ENCODE measurements at places on chromosomes 16 and 17.

GRCh38 chr17:15998031-15998562, 1.4 kb downstream of the ZSWIM7 start:
- no peak for DNase-seq

GRCh38 chr16:78483124-78483992, 383.9 kb downstream of the WWOX start:
- DNase-seq = no peak

DNA sequence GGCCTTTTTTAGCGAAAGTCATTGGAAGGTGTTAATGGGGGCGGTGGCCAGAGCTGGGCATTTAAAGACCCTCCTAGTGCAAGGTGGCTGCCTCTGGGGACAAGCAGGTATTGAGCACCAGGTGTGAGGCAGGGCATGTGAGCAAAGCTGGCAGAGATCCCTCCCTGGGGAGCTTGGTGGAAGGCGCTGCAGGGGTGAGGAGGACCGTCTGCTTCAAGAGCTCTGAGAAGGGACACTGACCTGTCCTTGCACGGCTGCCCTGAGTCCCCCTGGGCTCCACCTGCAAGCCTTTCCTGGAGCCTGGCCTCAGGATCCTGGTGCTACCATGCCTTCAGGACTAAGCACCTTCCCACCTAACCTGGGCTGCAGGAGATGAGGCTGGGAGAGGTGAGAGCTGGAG, 127.0 kb upstream of the CIBAR2 start:
- no peak for DNase-seq

GRCh38 chr16:28011971-28012445, 51.5 kb downstream of the GSG1L start:
- no peak for DNase-seq

DNA sequence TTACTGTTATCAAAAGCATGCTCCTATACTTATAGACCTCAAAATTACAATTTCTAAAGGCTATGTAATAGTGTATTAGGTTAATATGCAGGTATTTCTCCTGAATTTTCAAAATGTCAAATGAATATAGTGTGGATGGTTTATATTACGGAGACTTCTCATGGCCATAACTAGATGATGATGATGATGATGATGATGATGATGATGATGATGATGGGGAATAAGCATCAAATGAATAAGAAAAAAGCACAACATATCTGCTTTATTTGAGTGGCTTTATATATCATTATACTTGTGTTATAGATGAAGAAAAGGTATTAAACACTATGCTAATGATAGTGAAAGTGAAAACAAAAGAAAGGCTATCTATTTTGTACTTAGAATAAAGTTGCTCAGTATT, 53.9 kb downstream of the CDC27 start:
- no peak for DNase-seq

DNA sequence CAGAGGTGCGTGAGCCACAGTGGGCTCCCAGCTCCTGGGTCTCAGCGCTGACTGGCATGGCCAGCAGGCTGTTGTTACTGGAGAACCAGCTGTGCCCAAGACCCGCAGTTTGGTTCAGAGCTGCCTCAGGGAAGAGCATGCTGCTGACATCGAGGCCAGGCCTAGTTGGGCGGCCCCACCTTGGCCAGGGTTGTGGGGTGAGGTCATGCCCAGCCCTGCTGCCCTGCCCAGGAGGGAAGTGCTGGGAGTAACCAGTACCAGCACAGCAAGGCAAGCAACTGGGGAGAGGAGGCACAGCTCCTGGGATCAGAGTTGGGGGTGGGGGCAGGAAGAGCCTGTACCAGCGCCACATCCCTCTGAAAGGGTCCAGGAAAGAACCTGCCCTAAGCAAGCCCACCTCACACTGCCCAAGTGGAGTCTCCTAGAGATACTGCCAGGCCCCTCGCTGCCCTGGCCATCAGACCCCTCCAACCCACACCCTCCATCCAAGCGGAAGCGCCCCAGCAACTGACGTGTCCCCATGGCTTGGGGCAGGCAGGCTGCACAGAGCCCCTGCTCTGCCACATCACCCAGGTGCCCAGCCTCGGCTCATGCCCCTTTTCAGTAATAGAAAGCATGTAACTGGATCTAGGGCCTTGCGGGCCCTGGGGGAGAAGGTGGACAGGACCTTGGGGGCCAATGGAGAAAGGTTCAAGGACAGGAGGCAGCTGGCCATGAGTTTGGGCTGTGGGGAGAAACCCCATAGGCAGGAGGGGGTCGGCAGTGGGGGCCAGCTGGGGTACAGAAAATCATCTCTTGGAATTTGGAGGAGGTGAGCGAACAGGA, 990 bp downstream of the DOK4 start:
- DNase-seq = no peak

- DNase-seq = no peak
Measured at GRCh38 chr17:7881276-7882054, 7.1 kb upstream of the CHD3 start.

- DNase-seq = no peak
Measured at GRCh38 chr16:5382484-5382883, 284.9 kb upstream of the EEF2KMT start.

DNA sequence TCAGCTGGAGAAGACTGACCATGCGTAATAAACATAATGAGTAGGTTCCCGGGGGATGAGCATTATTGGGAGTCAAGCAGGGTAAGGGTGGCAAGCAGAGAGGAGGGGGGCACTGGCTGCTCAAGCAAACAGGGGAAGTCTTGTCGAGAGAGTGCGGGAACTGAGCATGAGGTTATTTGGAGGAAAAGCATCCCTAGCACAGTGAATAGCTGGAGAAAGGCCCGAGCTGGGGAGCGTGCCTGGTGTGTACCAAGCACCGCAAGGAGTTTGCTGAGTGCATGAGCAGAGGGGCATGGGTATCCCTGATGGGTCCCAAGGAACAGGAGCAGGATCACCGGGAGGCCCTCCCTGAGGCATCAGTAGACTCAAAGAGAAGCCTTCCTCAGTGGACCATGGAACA, 17.2 kb downstream of the CYTH1 start:
- DNase-seq = no peak

- peak; percentile 45 for DNase-seq
Measured at GRCh38 chr16:25010542-25010941, 4.6 kb downstream of the ARHGAP17 start.

DNA sequence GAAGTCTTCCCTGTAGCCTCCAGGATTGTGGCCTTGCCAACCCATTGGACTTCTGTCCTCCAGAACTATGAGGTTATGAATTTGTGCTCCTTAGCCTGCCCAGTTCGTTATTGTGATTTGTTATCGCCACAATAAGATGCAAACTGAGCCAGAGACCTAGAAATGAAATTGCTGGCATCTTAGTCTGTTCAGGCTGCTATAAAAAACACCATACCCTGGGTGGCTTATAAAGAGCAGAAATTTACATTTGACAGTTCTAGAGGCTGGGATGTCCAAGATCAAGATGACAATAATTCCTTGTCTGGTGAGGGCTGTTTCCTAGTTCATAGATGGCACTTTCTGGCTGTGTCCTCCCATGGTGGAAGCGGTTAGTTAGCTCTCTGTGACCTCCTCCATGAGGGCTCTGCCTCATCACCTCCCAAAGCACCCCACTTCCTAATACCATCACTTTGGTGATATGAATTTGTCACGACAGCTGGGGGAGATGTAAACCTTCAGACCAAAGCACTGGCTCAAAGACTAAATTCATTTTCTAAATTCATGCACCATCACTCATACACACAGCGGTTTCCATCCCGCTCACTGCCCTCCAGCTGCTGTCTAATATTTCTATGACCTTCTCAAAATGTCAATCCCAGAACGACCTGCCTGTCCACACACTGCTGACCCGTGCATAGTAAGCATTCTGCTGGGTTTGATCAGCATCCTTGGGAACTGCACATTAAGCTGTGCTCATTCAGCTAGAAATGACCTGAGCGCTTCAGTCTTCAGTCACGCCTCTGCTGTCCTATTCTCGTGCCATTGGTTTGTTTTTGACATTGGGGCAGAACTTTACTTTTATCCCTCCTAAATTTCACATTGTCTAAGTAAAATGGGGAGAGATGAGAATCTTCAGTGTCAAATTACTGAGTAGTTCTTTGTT, 36.6 kb downstream of the GINS3 start:
- DNase-seq = peak; percentile 43

DNA sequence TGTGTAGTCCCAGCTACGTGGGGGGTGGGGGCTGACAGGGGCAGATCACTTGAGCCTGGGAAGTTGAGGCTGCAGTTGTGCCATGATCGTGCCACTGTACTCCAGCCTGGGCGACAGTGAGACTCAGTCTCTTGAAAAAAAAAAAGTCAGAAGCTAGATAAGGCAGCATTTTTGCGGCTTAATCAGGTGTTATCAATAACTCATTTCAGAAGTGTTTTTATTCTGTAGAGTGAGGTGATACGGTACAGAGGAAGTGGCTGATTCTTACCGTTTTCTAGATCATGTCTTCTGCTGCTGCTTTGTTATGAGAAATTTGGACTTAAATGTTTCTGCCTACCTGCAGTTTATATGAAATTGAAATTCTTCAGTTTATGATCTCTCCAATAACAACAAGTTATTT, 18.6 kb downstream of the ZC3H18 start:
- no peak for DNase-seq

DNA sequence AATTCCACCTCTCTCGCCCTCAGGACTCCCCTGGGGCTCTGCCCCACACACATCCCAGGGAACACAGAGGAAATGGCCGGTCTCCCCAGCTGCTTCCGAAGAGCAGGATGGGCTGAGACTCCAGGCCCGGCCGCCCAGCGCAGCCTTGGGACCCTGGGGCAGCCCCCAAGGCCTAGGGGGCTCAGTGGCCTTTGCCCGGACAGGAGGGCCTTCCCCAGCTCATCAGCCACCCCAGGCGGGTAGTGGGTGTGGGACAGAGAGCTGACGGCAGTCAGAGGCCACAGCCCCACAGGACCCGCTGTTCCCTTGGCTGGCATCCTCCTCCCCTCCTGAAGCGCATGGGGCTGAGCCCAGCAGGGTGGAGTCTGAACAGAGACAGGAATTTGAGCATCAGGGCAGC, 6.2 kb upstream of the CBFA2T3 start:
- no peak for DNase-seq

- DNase-seq = no peak
Measured at GRCh38 chr17:3766779-3767178, 34.2 kb downstream of the ITGAE start.

DNA sequence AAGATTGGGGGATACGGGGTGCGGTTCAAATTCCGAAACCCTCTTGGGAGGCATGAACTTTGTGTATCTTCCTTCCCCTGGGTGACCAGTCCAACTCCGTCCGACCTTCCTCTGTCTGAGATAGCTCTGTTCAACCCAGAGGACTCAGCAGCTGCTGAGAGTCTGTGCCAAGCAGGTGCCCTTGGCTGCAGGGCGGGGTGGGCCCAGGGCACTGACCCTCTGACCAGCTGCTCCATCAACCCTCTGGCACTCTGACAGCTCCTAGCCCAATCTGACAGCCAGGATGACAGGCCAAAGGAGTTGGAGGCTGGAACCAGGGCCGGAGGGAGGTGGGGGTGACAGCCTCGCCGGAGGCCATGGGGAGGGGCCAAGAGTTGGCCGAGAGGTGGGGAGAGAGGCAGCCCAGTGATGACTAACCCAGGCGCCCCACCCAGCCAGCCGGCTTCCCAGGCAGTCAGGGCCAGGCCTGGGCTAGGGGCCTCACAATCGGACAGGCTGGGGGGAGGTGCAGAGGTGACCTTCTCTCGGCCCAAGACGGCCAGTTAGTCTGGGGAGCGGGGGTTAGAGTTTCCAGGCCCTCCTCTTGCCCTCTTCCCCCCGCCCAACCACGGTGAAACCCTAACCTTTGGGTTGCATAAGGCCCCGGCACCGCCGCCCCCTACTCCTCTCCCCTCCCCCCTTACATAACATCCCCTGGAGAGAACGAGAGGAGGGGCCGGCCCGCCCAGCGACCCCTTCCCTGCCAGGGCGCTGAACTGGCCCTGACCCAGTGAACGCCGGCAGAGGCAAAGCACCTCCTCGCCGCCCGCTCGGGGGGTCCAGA, 5.0 kb upstream of the TLCD2 start:
- peak; percentile 96 for DNase-seq

DNA sequence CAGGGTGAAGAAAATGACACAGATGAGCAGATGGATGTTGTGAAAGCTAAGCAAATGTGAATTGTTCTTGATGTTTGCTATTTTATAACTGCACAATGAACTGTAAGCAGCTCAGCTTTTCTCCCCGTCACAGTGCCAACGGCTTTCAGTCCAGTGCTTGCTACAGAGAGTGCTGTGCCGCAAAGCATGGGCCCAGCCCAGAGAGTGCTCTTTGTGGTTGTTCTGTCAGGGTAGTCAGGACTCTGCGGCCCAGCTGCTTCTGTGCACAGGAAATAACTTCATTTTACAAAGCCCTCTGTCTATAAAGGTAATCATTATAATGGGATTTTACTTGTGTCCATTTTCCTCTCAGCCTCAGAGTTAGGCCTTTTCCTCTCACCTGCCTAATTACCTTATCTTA, 39.1 kb downstream of the CDRT15 start:
- no peak for DNase-seq

- DNase-seq = peak; percentile 11
Measured at GRCh38 chr17:18040261-18040858, 1.2 kb downstream of the GID4 start.

GRCh38 chr17:48463526-48463925, 33.5 kb upstream of the SKAP1 start:
- DNase-seq = no peak

GRCh38 chr16:86727131-86727530, 148.8 kb downstream of the FOXL1 start:
- DNase-seq = no peak

DNA sequence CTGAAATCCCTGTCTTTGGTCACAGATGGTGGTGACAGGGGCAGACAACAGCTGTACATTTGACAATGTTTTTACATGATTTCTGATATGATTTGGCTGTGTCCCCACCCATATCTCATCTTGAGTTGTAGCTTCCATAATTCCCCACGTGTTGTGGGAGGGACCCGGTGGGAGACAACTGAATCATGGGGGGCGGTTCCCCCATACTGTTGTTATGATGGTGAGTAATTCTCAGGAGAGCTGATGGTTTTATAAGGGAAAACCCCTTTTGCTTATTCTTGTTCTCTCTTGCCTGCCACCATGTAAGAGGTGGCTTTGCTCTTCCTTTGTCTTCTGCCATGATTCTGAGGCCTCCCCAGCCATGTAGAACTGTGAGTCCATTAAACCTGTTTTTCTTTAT, 353.9 kb downstream of the CPPED1 start:
- DNase-seq = peak; percentile 2

- DNase-seq = no peak
Measured at GRCh38 chr17:28940142-28940541, 11.2 kb downstream of the PHF12 start.

GRCh38 chr16:9344508-9344907, 253.1 kb downstream of the HAPSTR1 start:
- no peak for DNase-seq

DNA sequence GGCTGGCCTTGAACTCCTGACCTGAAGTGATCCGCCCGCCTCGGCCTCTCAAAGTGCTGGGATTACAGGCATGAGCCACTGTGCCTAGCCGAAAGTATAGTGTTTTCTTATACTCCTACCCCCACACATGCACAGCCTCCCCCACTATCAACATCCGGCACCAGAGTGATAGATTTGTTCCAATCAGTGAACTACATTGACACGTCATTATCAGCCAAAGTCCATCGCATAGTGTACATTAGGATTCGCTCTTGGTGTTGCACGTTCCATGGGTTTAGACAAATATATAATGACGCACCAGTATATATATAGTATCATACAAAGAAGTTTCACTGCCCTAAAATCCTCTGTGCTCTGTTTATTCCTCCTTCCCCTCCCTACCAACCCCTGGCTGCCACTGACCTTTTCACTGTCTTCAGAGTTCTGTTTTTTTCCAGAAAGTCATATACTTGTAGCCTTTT, 11.9 kb upstream of the TM4SF5 start:
- no peak for DNase-seq

- DNase-seq = no peak
Measured at GRCh38 chr16:66961914-66962313, 848 bp downstream of the CES3 start.

Measured in EL (cell line).